SJCRH30 (cell line): ENCODE measurements at places on chromosomes 5 and 9. TPM values are rescaled to one million over a fixed set of nuclear protein-coding genes. Genes with fewer than 3 reads are reported as not detected.

Gene ERAP2
- total RNA-seq, result 4.2 and 6.7 TPM in 2 replicates

Gene LCN2
- total RNA-seq, result not detected in 2 replicates

Gene SYNPO
- 2.3 and 3.2 TPM in 2 replicates for total RNA-seq

Gene FAM200C
- total RNA-seq, result 10.3 and 10.4 TPM in 2 replicates

Gene SLIT3
- total RNA-seq, result 1.8 and 2.0 TPM in 2 replicates

Gene PARP8
- total RNA-seq, result 0.76 and 1.0 TPM in 2 replicates

Gene TMEM8B
- 1.7 and 2.1 TPM in 2 replicates for total RNA-seq

Gene ELAVL2
- total RNA-seq, result 29.1 and 29.2 TPM in 2 replicates

Gene HMGXB3
- total RNA-seq, result 26.0 and 28.0 TPM in 2 replicates

Gene FAM221B
- total RNA-seq, result not detected in 2 replicates

Gene CENPH
- total RNA-seq, result 86.3 and 103 TPM in 2 replicates

DNA sequence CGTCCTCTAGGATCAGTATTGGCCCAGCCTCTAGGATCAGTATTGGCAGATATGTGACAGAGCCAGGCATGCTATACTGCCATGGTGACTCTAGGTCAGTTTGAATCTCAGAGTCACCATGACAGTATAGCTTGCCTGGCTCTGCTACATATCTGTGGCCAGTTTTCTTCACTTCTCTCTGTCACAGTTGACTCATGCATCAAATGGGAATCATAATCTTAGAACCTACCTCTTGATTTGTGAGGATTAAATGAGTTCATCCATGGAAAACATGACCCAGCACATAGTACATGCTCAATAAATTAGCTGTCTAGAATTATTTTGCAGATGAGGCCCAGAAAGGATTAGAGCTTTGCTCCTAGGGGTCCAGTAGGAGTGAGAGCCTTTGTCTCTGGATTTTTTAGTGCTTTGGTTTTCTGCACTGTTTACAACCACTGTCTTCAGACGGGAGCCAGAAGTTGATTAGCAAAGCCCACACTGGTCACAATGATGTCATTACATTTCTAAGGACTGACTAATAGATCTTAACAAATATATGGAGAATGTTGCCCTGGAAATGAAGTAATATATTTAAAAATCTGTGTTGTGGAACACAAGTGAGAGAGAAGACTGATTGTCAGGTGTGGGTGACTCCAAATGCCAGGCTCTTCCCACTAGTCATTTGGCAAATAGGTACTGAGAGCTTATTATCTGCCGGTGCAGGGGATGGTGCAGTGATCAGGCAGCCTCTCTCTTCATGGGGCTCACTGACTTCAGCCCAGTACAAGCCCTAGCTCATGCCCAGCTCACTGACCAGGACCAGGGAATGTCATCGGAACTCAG lies 76.0 kb downstream of the COL15A1 start:
- H3K4me1 ChIP-seq, result peaks cover 22% of the 10 kb centered on the region
- DNase-seq, result no peak
- no peak overlapping the region for H3K4me3 ChIP-seq

DNA sequence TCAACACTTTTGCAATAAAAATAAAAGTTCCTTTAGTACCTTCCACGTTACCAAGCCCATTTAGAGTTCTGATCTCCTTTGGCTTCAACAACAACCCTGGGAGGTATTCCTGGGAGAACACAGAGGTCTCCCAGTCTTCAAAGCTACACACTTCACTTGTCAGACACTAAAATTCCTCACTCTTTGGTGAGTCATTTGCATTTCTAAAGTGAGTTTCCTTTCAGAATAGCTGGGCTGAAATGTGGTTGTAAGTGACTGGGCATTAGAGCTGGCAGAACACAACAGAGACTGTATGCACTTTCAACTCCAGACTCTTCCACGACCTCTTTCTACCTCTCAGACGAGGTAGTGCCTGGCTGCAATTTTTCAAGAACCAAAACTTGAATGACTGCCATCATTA lies 11.5 kb upstream of the F2RL1 start:
- H3K36me3 ChIP-seq, result no peaks in the 10 kb centered on the region
- no peak overlapping the region for H3K4me3 ChIP-seq
- no peak for DNase-seq
- no peak overlapping the region for H3K27ac ChIP-seq
- H3K4me1 ChIP-seq, result peaks cover 16% of the 10 kb centered on the region; the same call in 1 of the 2 replicates

DNA sequence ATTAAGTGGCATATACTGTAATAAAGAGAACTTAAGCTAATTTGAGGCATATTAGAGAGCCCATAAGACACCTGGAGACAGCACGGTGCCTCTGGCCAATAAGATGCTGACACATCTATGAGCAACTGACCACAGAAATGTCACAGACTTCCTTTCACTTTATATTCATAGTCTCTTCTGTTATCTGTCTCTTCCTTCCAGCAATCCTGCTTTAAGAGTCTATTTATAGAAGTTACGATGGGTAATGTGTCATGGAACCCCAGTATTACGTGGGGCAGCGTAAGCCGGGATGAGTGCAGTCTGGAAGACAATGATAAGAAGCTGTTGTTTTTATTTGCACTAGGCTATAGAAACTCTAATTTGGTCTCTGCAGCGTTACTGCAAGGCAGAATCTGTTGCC lies 136.8 kb downstream of the CFAP90 start:
- H3K36me3 ChIP-seq, result no peaks in the 10 kb centered on the region
- H3K27ac ChIP-seq, result no peak overlapping the region
- no peak overlapping the region for H3K4me3 ChIP-seq
- no peaks in the 10 kb centered on the region for H3K27me3 ChIP-seq
- no peaks in the 10 kb centered on the region for H3K4me1 ChIP-seq

- no peak overlapping the region for H3K27ac ChIP-seq
- H3K27me3 ChIP-seq, result 0 out of 2 replicates have a peak, but pooled peaks cover 4% of the 10 kb centered on the region
- no peak overlapping the region for H3K4me3 ChIP-seq
Observed at GRCh38 chr9:124439686-124440243, 10.5 kb upstream of the ADGRD2 start.

DNA sequence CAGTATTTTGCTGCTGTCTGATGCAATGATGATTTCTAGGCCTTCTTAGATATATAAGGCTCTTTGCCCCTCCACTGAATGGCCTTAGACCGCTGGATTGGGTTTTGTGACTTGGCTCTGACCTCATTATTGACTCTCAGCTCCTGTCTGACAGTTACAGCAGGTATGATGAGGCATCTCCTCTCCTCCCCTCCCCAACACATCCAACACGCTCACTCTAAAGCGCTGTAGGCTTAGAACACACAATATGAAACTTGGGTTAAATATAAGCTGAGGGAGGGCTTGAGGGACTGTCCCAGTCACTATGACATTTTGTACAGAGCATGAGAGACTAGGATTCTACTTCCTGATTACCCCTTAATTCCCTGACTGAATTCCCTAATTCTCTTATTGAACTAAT lies 18.8 kb upstream of the CER1 start:
- no peaks in the 10 kb centered on the region for H3K27me3 ChIP-seq
- no peak overlapping the region for H3K4me3 ChIP-seq
- no peak overlapping the region for H3K27ac ChIP-seq
- no peaks in the 10 kb centered on the region for H3K36me3 ChIP-seq
- H3K4me1 ChIP-seq, result no peaks in the 10 kb centered on the region

GRCh38 chr9:83956086-83956435 lies 24.0 kb downstream of the HNRNPK start:
- peak overlapping the region; percentile 61 for H3K4me3 ChIP-seq
- no peaks in the 10 kb centered on the region for H3K36me3 ChIP-seq
- peaks cover 13% of the 10 kb centered on the region for H3K4me1 ChIP-seq
- peak; percentile 15 for DNase-seq

DNA sequence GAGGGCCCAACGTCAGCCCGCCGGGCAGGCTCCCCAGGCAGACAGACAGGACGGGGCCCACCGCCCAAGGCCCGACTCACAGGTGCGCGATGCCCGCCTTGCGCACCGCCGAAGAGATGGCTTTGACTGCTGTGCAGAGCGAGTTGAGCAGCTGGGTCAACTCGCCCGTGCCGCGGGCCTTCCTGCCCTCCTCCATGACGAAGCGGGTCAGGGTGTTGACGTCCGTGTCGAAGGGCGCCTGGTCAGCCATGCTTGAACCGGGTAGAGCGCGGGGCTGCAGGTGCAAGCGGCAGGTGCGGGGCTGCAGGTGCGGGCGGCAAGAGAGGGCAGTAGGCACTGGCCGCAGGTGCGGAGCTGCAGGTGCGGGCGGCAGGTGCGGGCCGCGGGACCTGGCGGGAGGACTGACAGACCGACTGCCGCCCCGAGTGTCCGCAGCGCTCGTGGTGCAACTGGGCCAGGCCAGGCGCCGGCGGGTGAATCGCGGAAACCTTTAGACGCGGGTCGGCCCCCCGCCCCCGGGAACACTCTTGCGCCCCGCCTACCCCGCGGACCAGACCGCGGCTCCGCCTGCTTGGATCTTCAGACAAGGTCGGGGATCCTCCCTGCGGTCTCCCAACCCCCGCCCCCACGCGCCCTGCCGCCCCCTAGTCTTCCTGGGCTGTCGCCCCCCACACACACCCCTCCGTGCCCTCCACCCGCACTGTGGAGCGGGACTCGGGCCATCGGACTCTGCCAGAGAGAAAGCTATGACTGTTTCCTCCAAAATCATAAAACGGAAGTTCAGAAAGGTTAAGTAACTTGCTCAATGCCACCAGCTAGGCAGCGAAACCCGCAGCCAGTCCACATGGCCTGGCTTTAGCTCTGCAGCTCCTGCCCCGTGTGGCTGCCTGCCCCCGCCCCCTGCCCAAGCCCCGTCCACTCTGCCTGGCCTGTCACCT lies at the start of gene FBP1:
Gene FBP1, minus strand, starts transcription at position 458 of the 938 bp plus-strand sequence. Its CDS starts 208 bp downstream, at position 250.
- DNase-seq, result no peak
- H3K4me1 ChIP-seq, result no peaks in the 10 kb centered on the region
- no peaks in the 10 kb centered on the region for H3K27me3 ChIP-seq
- H3K27ac ChIP-seq, result no peak within 1 kb of the TSS

DNA sequence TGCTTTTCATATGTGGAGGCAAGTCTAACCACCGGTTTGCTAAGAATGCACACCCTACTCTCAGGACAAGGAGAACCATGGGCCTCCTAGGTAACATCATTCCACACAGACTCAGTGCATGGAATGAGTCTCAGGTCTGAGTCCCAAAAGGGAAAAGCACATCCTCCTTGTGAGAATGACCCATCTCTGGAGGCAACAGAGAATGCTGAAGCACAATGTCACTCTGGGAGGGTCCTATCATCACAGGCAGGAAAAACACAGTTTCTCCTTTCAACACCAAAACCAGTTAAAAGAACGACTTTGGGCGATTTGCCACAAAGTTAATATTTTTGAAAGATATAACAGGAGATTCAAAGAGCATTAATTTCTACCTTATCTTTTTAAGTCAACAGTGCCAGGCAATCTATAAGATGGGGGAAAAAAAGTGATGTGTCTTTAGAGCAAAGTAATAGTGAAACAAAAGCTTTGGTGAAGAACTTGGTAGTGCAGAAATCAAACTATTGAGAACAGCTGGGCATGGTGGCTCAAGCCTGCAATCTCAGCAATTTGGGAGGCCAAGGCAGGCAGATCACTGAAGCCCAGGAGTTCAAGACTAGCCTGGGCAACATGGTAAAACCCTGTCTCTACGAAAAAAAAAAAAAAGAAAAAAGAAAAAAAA lies 97.3 kb downstream of the OXCT1 start:
- no peak overlapping the region for H3K27ac ChIP-seq
- no peaks in the 10 kb centered on the region for H3K27me3 ChIP-seq
- H3K4me3 ChIP-seq, result no peak overlapping the region
- no peak for DNase-seq

DNA sequence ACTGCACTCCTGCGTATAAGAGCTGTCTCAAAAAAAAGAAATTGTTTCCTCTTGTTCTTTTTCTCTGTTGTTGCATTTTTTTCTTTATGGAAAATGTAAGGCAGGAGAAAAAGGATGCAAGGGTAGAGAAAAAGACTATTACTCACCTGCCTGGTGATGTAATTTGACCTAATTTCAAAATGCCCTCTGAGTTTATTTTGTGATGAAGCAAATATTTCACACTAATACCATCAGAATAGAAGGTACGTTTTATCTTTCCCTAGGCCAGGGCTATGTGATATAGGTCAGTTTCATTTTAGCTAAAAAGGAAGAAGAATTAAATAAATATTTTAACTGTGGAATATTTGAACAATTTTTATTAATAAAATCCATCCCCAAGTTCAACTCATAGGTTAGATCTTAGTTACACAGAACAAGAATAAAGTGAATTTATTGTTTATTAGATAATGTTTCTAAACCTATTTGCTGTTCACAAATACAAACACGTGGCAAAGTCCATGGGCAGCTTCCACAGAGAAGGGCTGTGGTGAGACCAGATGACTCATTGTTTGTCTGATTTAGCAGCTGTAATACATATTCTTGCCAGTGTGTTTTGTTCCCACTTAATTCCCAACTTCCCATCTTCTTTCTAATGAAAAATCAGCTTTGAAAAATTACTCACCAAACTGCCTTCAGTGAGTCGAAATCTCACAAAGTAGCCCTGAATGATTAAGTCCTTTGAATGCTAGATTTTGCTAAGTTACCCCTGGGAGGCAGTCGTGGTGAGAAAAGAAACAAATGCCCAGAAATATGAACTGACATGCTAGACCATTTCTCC lies 52.8 kb upstream of the CCDC112 start:
- no peaks in the 10 kb centered on the region for H3K27me3 ChIP-seq
- peaks cover 18% of the 10 kb centered on the region for H3K4me1 ChIP-seq
- H3K4me3 ChIP-seq, result peak overlapping the region; percentile 22
- H3K27ac ChIP-seq, result peak overlapping the region; percentile 59

GRCh38 chr5:73946919-73947602 lies 321.1 kb downstream of the ARHGEF28 start:
- no peaks in the 10 kb centered on the region for H3K27me3 ChIP-seq
- no peak overlapping the region for H3K4me3 ChIP-seq
- H3K27ac ChIP-seq, result no peak overlapping the region; the same call in 1 of the 2 replicates
- no peaks in the 10 kb centered on the region for H3K36me3 ChIP-seq
- peaks cover 43% of the 10 kb centered on the region for H3K4me1 ChIP-seq

DNA sequence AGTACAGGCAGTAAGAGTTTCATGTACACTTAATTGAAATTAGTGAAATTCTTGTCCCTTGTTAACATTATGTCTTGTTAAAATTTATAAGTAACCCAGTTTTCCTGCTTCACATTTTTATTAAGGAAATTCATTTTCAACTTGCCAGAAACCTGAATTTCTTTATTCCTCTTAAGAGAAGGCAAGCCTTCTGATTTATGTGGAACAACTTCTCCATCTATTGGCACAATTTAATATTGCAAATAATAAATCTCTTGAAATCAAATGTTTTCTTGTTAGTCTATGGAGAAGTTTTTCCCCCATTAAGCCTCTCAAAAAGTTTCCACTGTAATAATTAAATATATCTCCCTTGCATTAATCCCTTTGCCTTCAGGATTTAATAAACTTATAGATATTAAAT lies 33.8 kb upstream of the ACO1 start:
- no peaks in the 10 kb centered on the region for H3K4me1 ChIP-seq
- DNase-seq, result peak; percentile 34
- H3K27ac ChIP-seq, result no peak overlapping the region

DNA sequence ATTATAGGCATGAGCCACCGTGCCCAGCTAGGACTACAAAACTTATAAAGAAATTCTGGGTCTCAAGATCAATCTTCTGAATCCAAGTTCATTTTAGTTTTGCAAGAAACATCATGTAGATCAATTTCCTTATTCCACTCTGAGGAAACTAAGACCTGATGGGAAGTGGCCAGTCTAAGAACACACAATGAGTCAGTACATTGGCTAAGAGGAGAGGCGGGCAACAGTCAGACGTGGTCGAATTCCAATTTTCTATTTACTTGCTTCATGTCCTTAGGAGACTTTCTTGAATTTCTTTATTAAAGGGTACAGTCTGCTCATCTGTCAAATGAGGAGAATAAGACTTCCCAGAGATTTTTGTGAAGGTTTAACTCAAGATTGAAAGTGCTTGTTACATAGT lies 432.1 kb upstream of the BRINP1 start:
- DNase-seq, result no peak
- H3K27me3 ChIP-seq, result no peaks in the 10 kb centered on the region; the same call in 1 of the 2 replicates
- H3K36me3 ChIP-seq, result no peaks in the 10 kb centered on the region
- H3K4me1 ChIP-seq, result peaks cover 10% of the 10 kb centered on the region
- no peak overlapping the region for H3K4me3 ChIP-seq

- H3K27ac ChIP-seq, result peak overlapping the region; percentile 80
- no peaks in the 10 kb centered on the region for H3K36me3 ChIP-seq
- no peaks in the 10 kb centered on the region for H3K27me3 ChIP-seq
- peak; percentile 81 for DNase-seq
Observed at GRCh38 chr9:137056739-137057415, 3.0 kb upstream of the ENTPD2 start.
